ENCODE measurements at places on chromosomes 3 and 15.

GRCh38 chr3:46369151-46369550, 1.6 kb upstream of the CCR5 start:
- no peak for DNase-seq

- no peak for DNase-seq
Measured at GRCh38 chr3:156120528-156121251, at the start of gene KCNAB1. Gene KCNAB1, plus strand, starts transcription at chr3:156120578.

DNA sequence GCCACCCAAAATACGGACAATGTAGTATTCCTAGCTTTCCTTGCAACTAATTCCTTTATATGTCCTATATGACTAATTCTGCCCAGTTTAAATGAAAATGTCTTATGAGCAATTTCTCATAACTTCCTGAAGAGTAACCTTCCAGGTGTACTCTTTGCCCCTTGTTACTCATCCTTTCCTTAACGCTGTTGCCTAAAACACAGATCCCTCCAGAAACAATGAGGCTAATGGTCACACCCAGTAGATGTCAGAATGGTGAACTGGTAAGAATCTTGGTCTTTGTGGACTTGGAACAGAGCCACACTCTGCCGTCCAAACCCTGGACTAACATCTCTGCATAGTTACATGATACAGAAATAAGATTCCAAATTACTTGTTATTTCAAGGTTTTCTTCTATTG, 497.9 kb downstream of the IGSF11 start:
- DNase-seq = no peak

- DNase-seq = no peak
Measured at GRCh38 chr15:79035111-79035601, 55.4 kb downstream of the RASGRF1 start.

DNA sequence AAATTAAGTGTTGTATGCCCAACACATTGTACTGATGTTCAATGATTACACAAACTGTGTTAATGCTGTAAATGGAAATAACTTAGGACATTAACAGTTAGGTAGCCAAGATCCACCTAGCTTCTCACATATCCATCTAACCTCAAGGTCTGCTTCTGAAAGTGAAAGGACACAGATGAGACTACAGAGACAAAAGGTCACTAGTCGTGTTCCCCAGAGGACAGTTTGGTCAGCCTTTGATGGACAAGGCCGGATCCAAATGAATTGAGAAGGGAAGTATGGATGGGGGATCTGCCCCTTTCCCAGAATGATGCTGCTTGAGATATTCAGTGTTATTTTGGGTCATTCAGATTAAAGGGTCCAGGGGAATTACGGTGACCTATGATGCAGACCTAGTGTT, 17.2 kb downstream of the ALDH1A2 start:
- DNase-seq = no peak

DNA sequence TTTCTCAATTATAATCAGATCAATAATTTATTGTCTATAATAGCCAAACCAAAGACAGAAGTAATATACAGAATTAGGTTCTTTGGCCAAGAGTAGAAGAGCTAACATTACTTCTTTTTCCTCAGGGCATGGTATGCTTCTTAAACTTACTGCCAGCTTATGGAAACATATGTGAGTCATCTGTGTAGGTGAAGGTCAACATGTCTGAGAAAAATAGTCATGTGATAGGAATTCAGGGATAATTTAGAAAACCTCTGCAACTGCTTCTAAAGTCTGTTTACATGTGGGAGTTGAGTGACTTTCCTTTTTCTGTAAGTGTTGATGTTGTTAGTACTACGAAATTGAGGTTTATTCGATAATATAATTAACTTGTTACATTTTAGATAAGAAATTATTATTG, 19.2 kb upstream of the MAP6D1 start:
- peak; percentile 46 for DNase-seq

DNA sequence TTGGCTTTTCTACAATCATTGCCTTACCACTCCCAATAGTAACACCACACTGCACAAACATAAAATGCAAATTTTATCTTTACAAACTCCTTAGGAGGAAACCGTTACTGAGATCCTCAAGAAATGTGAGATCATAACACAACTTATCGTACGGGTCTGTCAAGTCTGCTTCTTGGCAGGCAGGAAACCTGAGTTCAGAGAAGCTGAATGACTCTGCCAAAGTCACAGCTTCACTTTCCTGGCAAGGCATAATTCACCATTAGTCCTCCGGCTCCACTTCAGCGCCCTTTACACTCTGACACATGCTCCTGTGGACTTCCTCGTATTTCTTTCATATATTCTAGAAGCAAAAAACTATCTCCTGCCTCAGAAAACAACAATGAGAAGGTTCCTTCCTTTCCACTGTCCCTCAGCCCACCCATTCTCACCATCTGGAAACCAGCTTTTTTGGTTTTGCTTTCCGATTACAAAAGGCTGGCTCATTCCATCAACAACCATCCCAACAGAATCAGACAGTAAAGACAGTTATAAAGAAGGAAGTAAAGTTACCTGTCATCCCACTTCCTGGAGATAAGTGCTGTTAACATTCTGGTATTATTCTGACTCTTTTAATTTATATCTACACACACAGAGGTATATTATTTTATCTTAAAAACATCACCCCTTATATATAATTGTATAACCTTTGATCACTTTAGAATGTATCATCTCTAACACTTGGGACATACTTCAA, 223.4 kb downstream of the STT3B start:
- DNase-seq = peak; percentile 22

- no peak for DNase-seq
Measured at GRCh38 chr3:153617463-153617862, 455.4 kb downstream of the RAP2B start.

DNA sequence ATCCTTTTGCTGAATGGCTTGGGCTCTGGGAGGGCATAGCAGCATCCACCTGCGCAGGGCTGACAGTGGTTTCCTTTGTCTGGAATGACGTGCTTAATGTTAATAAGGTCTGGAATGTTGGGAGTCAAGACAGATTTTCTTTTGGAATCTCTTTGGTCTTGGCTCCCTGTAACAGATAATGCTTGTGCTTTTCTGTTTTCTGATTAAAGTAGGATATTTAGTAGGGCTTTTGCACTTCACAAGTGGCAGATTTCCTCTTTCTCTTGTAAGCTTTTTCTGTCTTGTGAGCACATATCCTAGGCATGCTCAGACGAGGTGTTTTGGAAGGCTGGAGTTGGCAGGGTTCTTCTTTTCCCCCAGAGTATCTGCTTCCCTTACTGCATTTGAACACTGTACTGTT, 189.6 kb downstream of the GHSR start:
- peak; percentile 94 for DNase-seq

- no peak for DNase-seq
Measured at GRCh38 chr3:53182764-53183355, 21.9 kb downstream of the PRKCD start.

GRCh38 chr3:139456386-139456785, 19.9 kb downstream of the RBP2 start:
- DNase-seq = peak; percentile 29

DNA sequence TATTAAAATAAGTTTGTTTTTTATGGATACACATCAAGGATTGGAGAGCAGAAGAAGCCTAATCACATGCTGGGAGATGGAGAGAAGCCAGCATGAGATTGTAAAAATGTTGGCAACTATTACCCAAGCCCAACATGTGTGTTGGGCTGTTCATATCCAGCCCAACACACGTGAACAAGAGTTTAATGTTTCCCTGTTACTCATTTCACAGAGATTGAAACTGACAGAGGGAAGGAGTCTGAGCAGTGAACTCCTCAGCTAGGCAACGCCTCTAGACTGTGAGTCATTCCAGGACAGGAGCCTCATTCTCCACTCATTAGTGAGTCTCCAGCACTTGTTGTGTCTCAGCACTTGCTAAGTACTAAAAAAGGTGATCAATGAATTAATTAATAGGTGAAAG, 43.2 kb upstream of the CMSS1 start:
- DNase-seq = peak; percentile 77

GRCh38 chr3:6281662-6282061, 579.3 kb upstream of the GRM7 start:
- DNase-seq = no peak

GRCh38 chr15:49343546-49343945, 79.5 kb upstream of the FGF7 start:
- no peak for DNase-seq

- DNase-seq = no peak
Measured at GRCh38 chr3:10561162-10561945, 56.0 kb upstream of the ATP2B2 start.

- no peak for DNase-seq
Measured at GRCh38 chr3:168093229-168093628, 2.5 kb downstream of the GOLIM4 start.

DNA sequence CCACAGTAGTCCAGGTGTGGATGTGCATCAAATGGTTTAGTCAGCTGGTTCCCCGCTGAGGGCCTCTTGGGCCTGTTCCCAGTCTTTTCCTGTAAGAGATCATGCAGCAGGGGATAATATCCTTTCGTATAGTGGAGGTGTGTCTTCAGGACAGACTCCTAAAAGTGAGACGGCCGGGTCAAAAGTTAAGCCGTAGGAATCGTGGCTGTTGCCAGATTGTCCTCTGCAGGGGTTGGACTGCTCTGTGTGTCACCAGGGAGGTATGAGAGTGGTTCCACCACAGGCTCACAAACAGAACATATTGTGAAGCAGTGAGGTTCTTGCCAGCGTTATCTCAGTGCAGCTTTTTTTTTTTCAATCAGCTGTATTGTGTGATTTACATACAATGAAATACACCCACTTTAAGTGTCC, 95.0 kb downstream of the VGLL4 start:
- peak; percentile 68 for DNase-seq

GRCh38 chr3:23820888-23821287, 15.1 kb downstream of the UBE2E1 start:
- no peak for DNase-seq

DNA sequence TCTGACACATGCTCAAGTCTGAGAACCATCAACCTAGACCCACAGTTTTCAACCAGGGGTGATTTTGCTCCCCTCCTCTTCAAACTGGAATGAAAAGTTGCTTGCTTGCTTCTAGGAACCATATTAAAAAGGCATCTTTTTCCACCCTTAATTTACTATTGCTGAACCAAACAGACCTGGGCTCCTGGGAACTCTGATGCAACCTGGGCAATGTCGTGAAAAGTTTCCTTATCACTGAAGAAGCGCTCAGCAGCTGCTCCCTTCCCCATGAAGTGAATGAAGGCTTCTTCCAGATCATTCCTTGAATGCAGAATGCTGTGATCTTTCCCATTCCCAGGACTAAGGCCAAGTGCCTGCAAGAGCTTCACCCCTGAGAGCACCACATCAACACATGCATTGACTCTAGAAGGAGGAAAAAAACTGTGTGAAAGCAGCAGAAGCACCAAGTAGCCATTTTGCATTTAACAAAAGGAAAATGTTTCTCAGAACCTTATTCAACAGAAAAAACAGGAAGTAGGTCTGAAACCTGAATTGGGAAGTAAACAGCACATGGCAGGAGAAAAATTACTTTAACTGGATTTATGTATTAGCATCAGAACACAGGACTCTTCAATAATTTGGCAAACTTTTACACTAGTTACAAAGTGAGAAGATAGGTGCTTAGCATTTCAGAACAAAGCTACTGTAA, 8.7 kb downstream of the ADPGK start:
- DNase-seq = no peak

- DNase-seq = peak; percentile 16
Measured at GRCh38 chr3:182092662-182093262, 381.0 kb downstream of the SOX2 start.

GRCh38 chr3:55615039-55615693, 128.1 kb upstream of the WNT5A start:
- DNase-seq = no peak

GRCh38 chr15:60890375-60891230, 338.5 kb downstream of the RORA start:
- no peak for DNase-seq

GRCh38 chr3:173734473-173734872, 336.9 kb downstream of the NLGN1 start:
- DNase-seq = no peak

DNA sequence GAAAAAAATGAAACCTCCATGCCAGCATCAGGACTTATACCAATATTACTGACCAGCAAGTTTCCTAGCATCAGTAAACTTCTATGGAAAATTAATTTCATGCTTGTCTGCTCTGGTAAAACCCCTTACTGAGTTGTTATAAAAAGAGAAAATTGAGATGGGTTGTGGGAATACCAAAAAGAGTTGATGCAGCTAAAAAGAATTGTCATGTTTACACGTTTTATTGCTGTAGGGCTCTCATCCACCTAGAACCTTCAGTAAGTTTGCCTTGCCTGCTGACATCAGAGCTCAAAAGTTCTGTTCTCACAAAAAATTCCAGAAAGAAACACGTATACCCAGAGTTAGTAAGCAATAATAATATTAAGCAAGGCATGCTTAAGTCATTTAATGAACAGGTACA, 641.3 kb upstream of the ZNF385D start:
- DNase-seq = no peak

- no peak for DNase-seq
Measured at GRCh38 chr15:80127911-80128310, 24.9 kb upstream of the FAH start.

- DNase-seq = peak; percentile 39
Measured at GRCh38 chr15:83057696-83058376, 9.2 kb downstream of the BTBD1 start.

- peak; percentile 84 for DNase-seq
Measured at GRCh38 chr3:190060192-190060775, 60.4 kb downstream of the P3H2 start.

GRCh38 chr15:74375303-74375693, 7.9 kb upstream of the CYP11A1 start:
- DNase-seq = peak; percentile 88

- peak; percentile 74 for DNase-seq
Measured at GRCh38 chr3:111751961-111752360, 107.1 kb upstream of the PHLDB2 start.

GRCh38 chr3:23711916-23712494, 93.8 kb upstream of the UBE2E1 start:
- DNase-seq = peak; percentile 35

DNA sequence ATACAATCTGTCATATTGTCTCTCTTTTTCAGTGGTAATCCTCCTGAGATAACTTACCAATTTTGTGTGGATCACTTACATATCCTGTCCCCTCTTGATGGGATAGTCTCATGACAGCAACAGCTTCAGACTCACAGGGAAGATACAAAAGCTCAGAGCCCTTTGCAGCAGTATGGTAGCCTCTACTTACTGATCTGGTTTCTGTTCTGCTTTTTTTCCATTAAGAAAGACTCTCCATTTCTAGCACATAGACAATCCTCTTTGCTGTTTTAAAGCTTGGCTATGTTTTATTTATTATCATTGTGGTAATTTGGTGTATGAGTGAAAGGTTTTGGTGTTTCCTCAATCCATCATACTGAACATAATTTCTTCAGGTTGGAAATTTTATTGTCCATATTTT, 25.4 kb upstream of the SOX14 start:
- no peak for DNase-seq

DNA sequence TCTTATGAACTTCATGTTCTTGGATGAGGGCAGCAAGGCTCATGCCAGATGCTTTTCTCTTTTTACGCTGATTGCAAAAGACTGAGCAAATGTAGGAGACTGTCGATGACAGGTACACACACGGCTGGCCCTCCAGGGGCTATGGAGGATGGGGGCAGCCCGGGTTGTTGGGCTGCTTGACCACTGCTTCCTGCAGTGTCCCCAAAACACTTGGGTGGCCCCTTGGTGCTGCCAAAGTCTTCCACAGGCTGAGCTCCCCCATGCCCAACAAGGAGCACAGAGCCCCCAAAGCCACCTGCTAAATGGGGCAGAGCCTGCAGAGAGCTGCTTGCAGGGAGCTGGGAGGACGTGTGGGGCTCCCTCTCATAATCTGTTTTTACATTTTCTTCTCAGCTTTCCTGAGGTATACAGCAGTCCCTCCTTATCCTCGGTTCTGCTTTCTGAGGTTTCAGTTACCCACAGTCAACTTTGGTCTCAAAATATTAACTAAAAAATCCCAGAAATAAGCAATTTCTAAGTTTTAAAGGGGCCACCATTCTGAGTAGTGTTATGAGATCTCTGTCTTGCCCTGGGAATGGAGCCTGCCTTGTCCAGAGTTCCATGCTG, 7.3 kb downstream of the PRR23E start:
- DNase-seq = no peak
